ENCODE measurements at places on chromosomes 11 and 22.

- DNase-seq, result no peak
These were observed 28.2 kb downstream of the MS4A10 start for GRCh38 chr11:60813324-60813723.

DNA sequence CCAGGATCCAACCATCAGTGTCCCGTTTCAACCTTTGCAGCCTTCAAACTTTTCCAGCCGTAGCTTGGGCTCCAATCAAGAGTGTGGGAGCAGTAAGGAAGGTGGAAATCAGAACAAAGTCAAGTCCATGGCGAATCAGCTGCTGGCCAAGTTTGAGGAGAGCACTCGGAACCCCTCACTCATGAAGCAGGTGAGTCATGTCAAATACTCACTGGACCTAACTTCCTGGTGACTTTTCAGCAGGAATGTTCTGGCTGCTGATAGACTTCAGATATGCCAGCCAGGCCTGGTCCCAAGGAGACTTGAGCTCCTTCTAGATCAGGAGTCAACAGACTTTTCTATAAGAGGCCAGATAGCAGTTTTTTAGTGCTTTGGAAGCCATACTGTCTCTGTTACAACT is 129.0 kb downstream of the MICAL2 start:
- DNase-seq, result no peak

DNA sequence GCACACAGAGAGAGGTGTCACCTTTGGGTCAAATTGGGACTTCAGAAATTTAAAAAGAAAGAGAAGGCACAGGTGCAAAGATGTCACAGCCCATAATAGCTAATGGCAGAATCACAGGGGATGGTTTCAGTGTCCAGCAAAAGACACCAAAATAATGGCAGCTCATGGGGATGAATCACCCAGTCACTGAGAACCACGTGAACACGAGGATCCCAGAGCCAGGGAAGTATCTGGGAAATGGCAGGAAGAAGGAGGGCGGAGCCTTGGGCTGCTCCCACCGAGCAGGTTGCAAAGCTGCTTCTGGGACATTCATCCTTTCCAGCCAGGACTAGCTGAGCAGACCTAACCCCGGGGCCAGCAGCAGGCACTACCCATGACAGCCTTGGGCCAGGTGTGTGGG is 45.6 kb downstream of the TRMU start:
- no peak for DNase-seq

GRCh38 chr11:128528294-128528693 is 59.1 kb downstream of the ETS1 start:
- no peak for DNase-seq

DNA sequence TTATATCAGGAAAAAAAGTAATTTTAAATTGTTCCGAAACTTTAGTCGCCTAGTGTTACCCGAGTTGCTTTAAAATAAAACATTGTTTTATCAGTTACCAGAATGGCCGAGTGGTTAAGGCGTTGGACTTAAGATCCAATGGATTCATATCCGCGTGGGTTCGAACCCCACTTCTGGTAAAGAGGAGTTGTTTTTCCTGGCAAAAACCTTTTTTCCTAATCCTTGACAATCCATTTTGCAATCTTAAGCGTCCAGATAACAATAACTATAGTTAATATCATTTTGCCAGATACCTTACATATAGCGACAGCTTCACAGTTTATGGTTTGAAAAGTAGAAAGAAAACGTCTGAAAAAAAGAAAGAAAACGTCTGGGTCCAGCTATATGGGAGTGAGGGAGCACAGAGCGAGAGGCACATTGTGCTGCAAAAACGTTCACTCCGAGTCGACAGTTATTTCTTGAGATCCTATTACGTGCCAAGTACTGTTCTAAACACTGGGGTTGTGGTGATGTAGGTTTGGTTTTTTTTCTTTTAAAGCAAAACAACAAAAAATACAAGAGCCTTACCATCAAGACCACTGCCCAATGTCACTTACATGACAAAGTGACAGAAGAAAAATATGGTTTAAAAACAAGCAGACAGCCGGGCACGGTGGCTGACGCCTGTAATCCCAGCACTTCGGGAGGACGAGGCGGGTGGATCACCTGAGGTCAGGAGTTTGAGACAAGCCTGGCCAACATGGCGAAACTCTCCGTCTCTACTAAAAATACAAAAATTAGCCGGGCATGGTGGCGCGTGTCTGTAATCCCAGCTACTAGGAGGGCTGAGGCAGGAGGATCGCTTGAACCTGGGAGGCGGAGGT is 40.6 kb downstream of the OR4D9 start:
- no peak for DNase-seq

GRCh38 chr11:104432526-104432925 is 268.6 kb upstream of the PDGFD start:
- DNase-seq, result no peak

GRCh38 chr11:72787216-72788104 is 6.4 kb downstream of the STARD10 start:
- no peak for DNase-seq

DNA sequence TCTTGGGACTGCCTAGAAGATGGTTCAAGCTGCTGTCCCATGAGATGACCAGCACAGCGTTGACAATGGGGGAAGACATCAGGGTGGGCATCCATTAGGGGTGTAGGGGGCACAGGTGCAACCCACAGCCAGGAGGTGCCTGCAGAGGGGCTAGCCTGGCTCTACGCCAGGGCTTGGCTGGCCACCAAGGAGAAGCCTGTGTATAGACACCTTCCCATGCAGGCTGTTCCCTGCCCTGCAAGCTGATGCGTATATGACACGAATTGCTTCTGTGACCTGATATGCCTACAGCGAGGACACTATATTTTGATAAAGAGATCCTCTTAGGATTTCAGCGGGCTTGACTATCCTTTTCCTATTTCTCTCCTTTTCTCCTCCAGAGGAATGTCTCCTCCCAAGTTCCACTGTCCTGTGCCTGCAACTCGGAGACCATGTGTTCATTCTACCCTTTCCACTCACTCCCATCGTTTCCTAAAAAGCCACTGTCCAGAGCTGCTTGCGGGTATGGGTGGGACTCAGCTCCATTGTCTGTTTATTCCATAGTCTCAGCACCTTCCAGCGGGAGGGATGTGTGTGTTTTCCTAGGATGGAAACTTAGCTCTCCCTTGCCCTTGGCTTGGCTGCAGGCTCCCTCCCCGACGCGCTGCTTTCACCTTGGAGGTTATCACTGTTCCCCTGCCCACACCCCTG is 56.1 kb downstream of the ST14 start:
- DNase-seq, result no peak

DNA sequence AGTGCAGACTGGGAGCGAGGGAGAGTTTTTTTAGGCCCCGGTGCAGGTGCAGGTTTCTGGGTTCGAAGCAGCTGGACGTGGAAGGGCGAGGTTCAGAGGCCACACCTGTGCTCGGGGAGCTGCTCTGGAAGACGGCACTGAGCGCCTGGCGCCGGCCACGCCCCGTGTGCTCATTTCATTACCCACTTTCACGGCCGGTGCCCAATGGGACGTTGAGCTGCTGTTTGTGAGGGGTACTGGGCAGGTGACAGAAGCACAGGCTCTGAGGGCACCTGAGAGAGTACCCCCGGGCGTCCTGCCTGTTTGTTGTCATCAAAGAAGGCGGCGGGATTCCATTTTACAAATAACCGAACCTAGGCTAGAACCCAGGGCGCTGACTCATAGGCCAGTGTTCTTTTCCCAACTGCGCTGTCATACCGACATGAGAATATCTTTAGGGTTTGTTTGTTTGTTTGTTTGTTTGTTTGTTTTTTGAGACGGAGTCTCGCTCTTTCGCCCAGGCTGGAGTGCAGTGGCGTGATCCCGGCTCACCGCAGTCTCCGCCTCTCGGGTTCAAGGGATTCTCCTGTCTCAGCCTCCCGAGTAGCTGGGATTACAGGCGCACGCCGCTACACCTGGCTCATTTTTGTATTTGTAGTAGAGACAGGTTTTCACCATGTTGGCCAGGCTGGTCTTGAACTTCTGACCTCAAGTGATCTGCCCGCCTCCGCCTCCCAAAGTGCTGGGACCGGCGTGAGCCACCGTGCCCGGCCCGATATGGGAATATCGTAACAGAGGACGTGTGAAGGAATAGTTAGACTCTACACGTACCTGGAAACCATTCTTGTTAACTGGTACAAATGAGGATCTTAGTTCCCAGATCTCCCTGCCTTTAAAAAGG is 16.6 kb upstream of the SPTBN2 start:
- DNase-seq, result no peak

GRCh38 chr11:14748090-14748489 is 104.5 kb downstream of the PDE3B start:
- DNase-seq, result no peak

DNA sequence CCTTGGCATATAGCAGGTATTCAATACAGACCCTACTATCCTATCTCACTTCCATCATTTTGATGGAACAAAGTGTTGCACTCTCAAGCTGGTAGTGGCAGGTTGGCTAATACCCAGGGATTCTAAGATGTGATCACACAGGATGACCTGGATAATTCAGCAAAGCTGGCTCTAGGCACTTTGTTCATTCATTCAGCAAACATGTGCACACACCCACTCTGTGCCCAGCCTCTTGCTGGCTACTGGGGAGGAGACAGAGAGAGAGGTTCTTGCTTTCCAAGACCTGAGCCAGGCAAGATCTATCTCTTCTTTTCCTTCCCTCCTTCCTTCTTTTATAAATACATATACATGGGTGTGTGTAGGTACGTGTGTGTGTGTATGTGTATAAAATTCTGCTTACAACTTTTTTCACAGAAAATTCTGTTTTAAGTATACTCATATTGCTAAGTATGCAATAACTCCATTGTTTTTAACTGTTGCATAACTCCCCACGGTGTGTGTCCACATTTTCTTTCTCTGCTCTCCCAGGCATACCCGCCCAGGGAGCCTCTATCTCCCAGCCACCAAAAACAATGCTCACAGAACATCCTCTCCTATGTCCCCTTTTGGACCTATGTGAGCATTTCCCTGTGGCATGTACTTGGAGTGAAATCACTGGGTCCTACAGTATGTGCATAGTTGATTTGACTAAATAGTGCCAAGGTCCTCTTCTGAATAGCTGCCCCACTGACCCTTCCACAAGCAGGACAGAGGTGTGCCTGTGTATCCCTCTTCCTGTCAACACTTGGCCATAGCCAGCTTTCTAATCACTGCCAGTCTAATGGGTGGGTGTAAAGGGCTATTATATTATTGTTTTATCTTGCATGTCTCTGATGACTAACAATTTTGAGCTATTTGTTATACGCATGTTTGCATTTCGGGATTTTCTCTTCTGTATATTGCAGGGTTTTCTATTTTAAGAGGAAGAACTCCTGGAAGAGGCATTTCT is 27.5 kb downstream of the CLPB start:
- DNase-seq, result no peak

DNA sequence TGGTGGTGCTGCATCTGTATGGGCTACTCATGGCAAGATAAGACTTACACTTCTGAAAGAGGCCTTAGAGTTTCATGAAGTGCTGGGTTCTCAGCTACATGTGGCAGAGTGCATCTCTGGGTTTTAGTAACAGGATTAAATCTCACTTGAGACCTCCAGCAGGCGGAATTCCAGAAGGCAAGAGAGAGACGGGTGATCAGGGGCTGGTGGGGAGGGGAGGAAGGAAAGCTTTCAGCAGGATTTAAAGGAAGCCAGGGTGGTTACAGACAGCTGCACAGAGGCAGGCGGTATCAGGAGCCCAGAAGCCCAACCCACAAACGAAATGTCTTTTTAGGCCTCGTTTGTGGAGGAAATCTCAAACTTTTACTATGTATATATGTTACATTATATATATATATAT is 56.2 kb upstream of the CD82 start:
- no peak for DNase-seq

DNA sequence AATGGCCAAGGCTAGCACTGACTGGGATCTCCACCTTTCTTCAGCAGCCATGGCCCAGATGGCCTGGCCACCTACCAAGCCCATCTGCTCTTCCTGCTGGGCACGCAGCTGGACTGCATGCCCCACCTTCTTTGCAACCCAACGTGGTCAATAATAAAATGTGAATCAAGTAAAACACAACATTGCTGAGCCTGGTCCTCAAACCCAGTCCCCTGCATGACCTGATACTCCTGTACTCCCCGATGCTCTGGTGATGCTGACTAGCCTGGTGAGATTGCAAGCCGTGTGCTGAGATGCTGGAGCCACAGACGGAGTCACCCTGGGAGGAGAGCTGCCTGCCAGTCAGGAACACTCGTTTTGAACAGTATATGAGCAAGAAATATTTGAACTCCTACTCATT is 34.0 kb downstream of the PARVG start:
- DNase-seq, result no peak

GRCh38 chr11:134140961-134141490 is 72.2 kb downstream of the JAM3 start:
- no peak for DNase-seq

GRCh38 chr22:49685686-49686085 is 142.0 kb downstream of the BRD1 start:
- no peak for DNase-seq

DNA sequence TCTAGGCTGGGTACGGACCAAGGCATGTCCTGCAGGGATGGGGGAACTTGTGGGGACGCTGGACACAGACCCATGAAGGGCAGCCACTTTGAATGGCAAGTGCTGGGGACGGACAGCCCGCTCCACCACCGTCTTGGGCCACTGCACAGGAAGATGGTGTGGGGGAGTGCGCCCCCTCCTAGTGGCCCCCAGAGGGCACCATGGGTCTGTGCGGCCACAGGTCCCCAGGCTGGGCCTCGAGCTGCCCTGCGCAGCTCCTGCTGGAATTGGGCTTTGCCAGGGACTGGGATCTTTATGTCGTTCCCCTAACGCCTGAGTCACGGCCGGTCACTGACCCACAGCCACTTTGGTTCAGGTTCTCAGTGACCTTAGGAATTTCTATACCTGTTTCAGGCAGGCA is 44.4 kb downstream of the NAT10 start:
- no peak for DNase-seq

GRCh38 chr11:80432057-80432456 is 991.2 kb upstream of the TENM4 start:
- DNase-seq, result no peak

DNA sequence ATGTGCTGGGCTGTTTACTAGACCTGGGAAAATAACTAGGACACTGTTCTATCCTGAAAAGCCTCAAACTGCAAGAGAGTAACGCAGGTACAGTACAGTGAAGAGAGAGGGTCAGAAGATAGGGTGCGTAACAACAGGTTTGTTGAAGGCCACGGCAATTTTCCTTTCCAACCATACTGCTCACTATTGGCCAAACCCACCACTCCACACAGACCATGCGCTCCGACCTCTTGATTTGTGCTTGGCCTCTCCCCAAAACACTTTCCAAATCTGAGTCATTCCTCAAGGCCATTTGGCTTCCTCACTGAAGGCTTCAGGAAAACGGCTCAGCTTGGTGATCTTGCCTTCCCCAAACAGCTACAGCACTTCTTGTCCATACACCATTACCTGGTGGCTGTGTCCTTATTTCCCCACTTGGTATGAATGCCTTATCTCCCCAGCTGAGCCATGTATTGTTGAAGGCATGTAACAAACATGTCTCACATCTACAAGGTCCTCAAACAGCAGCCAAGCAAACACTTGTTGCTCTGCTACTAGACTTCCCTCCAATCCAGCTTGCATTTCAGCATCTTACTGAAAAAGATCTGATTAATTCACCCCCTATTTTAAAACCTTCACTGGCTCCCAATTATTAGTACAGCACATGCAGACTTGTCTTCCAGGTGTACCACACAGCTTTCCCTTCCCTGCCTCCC is 40.9 kb downstream of the TCF20 start:
- DNase-seq, result no peak
